Hematopoietic multipotent progenitor cell treated with erythropoietin and hydrocortisone succinate and interleukin-3 and kit ligand, for 17 days (in vitro differentiated cells): ENCODE measurements at places on chromosomes 7 and 10.

DNA sequence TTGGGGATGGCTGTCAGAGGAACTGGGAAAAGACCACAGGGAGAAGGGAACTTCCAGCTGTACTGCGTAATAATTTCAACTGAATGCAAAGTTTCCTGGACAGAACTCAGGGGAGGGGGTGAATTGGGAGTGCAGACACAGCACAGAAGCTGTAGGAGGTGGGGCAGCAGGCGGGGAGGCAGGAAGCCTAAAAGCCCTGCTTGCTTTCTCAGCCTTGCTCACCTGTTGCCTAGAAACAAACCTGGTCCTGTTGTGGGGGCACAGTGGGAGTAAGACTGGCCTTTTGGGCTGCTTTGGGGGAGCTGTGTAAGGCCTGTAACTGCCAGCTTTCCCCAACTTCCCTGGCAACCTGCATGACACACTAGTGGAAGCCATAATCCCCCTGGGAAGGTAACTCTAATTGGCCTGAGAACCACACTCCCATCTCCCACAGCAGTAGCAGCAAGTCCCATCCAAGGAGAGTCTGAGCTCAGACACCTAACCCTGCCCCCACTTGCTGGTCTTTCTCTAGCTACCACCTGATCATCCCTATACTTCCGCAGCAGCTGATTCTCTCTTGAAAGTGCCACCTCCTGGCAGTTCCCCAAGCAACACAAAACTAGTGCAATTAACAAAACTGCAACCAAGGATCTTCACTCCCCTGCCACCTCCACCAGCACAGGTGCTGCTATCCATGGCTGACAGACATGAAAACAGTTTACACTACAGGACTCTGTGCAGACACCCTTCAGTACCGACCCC, 1239.3 kb downstream of the SORCS1 start:
- DNase-seq: no peak

DNA sequence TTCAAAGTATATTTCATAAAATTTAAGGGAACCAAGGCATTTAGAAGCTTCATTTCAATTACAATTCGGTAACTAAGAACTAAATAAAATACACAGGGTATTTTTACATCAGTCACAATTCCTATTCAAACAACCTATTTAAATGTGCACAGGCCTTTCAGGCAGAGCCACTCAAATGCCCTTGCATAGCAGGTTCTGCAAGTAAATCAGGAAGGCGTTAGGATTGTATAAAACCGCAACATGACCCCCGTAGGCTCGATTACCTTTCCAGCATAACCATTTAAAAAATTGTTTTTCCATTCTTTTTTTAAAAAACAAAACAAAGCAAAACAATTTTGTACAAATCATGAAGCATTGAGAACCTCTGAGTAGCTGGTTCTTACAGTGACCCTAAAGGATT, 289.9 kb upstream of the SP8 start:
- no peak for DNase-seq

DNA sequence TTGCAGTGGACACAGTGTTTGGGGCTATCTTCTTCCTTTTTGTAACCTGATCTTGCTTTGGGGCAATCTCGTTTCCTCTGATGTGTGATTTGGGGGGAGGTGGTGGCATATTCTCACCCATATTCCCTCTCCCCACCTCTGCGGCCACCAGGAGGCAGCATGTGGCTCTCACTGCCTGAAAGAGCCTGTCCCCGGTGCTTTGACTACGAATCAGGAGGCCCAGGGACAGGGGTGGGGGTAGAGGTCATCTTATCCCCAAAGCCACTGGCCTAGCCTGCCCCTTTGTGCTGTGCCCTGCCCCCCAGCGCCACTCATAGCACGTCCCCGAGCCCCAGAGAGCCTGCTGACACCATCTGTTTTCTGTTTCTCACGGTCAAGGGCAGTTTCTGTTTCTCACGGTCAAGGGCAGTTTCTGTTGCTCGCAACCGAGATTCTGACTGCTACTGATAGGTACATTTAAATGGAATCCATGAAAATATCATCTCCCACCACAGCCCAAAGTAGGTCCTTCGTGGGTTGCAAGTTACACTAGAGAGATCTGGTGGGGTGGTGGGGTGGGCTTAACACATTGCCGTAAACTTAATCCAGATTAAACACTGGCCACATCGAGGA, 28.2 kb downstream of the PHYH start:
- DNase-seq: no peak

GRCh38 chr7:13279854-13280435, 592.5 kb downstream of the ARL4A start:
- peak; percentile 42 for DNase-seq

DNA sequence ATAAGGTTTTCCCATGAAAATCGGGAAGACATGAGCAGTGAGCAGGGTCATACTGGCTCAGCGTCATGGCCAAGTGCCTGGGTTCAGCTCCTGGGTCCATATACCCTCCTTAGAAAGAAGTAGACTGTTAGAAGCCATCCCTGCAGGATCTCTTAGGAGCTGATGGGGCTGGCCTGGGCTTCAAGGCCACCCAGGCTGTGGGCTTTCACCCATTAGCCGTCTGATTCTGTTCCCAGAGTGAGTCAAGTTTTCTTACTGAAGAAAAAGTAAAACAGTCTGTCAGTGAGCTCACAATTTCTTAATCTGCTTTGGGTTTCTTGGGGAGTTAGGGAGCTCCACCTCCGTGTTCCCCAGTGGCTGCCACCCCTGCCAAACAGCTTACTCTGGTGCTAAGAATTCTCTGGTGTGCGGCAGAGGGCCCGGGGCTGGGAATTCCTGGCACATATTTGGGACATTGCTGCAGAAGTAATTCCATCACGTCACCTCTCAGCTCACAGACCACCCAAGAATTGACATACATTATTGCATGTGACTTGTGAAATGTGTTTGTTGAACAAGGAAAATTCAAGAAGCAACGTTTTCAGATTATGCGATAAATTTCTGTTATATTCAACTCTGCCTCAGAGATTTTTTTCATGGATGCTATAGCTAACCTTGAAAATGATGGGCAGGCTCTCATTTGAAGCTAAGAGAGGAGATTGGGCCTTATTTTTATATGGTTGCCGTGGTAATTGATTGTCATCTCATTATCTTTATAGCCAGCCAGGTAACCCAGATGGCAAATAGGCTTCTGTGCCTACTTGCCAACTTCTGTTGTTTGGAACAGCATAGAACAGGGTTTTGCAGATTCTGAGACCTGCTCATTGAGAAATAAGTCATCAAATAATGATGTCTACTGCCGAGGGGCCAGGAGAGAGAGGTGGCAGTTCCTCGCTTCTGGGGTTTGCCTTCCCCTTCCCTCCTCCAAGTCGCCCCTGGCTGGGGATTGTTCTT, 166.4 kb downstream of the CHN2 start:
- DNase-seq: no peak

DNA sequence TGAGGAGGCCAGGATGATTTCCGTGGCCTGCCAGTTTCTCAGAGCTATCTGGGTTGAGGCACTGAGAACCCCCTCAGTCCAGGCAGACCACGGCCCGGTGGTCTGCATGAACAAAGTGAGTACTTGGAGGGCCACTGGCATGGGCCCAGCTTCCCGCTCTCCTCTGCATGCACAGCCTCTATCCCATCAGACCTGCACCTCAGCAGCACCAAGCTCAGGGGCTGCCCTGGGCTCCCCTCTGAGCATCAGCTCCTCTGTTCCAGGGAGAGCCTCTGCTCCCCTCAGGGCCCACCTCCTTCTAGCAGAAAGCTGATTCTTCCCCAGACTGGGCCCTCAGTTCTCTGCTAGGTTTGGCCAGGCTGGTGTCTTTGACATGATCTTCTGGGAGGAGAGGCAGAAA, 469.9 kb downstream of the DNAJB6 start:
- no peak for DNase-seq

GRCh38 chr7:45073031-45073785, 15.6 kb downstream of the NACAD start:
- DNase-seq: no peak

- DNase-seq: no peak
These were observed 23.6 kb downstream of the C7orf57 start for GRCh38 chr7:48058990-48059389.
